ENCODE measurements at places on chromosomes 12 and 14. TPM values are rescaled to one million over a fixed set of nuclear protein-coding genes. Genes with fewer than 3 reads are reported as not detected.

GRCh38 chr14:50047274-50047676 is 69.1 kb downstream of the VCPKMT start:
- H3K4me3 ChIP-seq = no peak overlapping the region
- peak; percentile 59 for DNase-seq

NAB2 gene
- 13.4 TPM for total RNA-seq

SLC8A3 gene
- total RNA-seq = not detected

CMA1 gene
- not detected for total RNA-seq

- no peaks in the 10 kb centered on the region for H3K36me3 ChIP-seq
- H3K27ac ChIP-seq = no peak overlapping the region
- H3K4me1 ChIP-seq = no peaks in the 10 kb centered on the region
- H3K27me3 ChIP-seq = peaks cover 2% of the 10 kb centered on the region
- no peak for DNase-seq
- H3K4me3 ChIP-seq = no peak overlapping the region
These were observed 8.7 kb upstream of the METAP2 start for GRCh38 chr12:95465275-95465674.

CLEC4A gene
- total RNA-seq = 0.86 TPM

RASAL1 gene
- total RNA-seq = not detected

KRT2 gene
- total RNA-seq = not detected

FAM90A1 gene
- total RNA-seq = not detected

GRCh38 chr12:74847169-74847568 is 309.5 kb downstream of the ATXN7L3B start:
- H3K4me3 ChIP-seq = no peak overlapping the region
- H3K4me1 ChIP-seq = no peaks in the 10 kb centered on the region
- H3K27ac ChIP-seq = no peak overlapping the region
- H3K36me3 ChIP-seq = no peaks in the 10 kb centered on the region
- no peaks in the 10 kb centered on the region for H3K27me3 ChIP-seq

NGB gene
- not detected for total RNA-seq

DNA sequence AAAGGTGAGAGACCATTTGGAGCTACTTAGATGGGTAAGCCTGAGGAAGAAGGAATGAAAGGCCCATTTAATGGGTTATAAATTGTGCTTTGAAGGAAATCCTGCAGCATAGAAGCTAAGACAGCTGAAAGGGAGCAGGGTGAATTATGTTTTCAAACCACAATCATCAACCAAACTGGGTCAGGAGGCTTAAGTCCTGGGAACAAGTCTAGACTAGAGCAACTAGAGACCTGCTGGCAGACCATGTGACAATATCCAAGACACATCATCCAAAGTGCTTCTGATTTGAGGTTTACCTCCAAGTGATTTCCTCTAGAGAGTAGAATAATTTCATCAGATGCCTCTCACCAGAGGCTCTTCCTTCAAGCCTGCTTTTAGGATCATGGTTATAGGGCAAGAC is 53.7 kb downstream of the MAP3K9 start:
- H3K4me3 ChIP-seq = no peak overlapping the region
- DNase-seq = no peak
- no peak overlapping the region for H3K27ac ChIP-seq
- H3K27me3 ChIP-seq = no peaks in the 10 kb centered on the region
- H3K4me1 ChIP-seq = no peaks in the 10 kb centered on the region

Data from endothelial cell of umbilical vein (primary cell).